ENCODE measurements at places on chromosomes 1 and 21. TPM values are rescaled to one million over a fixed set of nuclear protein-coding genes. Genes with fewer than 3 reads are reported as not detected.

CD52 gene
- total RNA-seq: 4.4 TPM

MAP3K7CL gene
- total RNA-seq: 1.1 TPM

DNA sequence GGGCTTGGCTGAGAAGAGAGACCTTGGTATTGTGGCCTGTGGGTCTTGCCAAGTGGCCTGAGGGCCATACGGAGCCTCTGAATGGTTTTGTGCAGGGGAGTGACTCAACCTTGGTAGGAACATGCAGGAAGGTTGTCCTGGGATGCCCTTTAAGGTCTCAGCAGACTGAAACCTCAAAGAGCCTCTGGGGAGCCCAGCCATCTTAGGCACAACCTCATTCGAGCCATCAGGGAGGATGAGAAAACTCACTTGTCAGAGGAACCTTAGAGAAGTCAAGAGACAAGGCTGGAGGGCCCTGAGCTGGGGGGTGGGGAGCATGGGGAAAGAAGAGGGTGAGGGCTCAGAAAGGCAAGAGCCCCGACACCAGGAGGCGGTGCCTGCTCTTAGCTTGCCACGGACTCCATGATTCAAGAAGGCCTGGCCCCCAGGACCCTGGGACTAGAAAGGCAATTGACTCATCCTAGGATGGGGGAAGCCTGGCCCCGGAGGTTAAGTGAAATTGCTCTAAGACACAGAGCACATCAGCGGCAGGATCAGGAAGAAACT is 13.0 kb downstream of the IFI6 start:
- DNase-seq: no peak

DNA sequence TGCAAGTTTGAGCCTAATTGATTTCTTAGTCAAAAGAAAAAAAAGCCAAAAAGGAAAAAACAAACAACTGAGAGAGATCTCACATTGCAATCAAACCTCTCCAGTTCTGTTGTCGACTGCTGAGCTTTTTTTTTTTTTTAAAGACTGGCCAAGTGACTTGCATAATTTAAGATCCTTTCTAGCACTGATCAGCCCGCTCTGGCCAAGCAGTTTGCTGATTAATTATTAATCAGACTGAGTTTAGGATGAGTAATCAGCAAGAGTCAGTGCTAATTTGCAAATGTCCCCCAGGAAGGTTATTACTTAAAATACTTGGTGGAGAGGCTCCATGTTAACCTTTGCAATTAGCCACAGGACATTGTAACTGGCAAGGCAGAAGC is 39.3 kb downstream of the HMGB4 start:
- no peak for DNase-seq

GRCh38 chr1:26126321-26127084 is 14.9 kb downstream of the PDIK1L start:
- DNase-seq: no peak

DNA sequence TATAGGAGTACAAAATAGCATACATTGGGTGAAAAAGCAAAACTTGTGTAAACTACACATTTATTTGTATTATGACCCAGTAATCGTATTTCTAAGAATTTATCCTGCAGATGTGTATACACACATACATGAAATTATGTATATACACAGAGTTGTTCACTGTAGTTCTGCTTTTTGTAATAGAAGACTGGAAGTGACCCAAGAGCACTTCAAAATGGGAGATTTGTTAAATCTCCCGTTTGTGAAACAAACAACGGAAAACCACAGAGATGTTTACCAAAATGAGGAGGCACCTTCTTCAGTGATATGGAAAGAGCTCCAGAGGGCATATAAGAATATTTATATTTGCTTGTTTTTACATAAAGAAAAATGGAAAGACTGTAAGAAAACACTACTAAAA is 18.0 kb upstream of the MNDA start:
- DNase-seq: no peak

GRCh38 chr1:219905524-219905923 is 22.8 kb downstream of the SLC30A10 start:
- no peak for DNase-seq

DNA sequence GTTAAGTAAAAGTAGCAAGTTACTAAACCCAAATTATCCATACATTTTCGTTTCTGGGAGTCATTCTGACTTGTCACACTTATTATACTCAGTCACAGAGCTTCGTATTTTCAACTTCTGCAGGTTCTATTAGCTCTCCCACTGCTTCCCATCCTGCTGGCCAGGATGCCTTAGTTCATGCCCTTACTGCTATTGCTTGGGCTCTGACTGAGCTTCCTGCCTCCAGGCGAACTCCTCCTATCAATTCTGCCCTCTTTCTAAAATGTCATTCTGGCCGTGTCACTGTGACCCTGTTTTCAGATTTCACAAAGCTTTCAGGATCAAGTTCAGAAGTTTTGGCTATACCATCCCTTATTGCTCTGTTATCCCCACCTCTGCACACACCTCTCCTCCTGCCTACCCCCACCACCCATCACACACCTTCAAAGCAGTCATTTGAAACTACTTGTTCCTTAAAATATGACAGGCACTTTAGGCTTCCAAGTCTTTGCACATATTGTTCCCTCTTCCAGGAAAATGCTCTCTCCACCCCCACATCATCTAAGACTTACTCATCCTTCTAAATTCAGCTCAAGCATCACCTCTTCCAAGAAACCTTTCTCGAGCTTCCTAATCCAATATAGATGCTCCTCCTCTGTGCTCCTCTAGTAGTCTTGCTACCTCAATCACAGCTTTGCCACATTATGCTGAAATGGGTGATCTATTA is 278.0 kb downstream of the BRINP2 start:
- DNase-seq: no peak

- DNase-seq: peak; percentile 30
Measured at GRCh38 chr21:45979651-45980050, 1.9 kb upstream of the COL6A1 start.

- no peak for DNase-seq
Measured at GRCh38 chr1:224407571-224408293, 26.9 kb downstream of the WDR26 start.

DNA sequence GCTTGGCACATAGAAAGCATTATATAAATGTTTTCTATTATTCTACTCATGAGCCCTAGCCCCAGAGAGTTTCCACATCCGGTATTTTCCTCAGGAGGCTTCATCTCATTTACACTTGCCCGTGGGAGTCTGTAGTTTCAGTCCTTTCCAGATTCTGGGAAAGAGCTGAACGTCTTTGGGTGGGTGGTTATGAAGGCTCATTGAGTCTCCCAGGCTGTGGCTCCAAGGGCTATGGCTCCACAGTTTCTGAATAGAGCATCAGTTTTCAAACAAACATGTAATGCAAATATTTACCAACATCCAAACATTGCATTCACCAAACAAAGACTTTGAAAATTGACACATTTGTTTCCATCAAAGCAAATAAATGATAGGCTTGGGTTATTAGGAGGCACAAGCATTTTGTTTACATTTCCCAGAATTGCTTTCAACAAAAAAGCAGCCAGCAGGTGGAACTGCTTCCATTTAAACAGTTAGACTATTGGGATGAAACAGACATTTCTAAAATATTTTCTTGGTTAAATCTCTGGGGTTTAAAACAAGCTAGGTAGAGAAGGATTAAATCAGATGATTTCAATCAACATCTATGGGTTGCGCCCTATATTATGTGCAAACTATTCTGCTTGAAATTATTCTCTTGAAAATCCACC is 1.3 kb upstream of the LEMD1 start:
- no peak for DNase-seq

GRCh38 chr21:18620436-18620835 is 216.9 kb upstream of the TMPRSS15 start:
- no peak for DNase-seq

Data from Right ventricle myocardium superior (tissue), 1 donor.